ENCODE measurements at places on chromosomes 3 and 15. TPM values are rescaled to one million over a fixed set of nuclear protein-coding genes. Genes with fewer than 3 reads are reported as not detected.

The ISG20 gene
- total RNA-seq, result 2.0 TPM

The FBXO40 gene
- total RNA-seq, result not detected

The RBP2 gene
- not detected for total RNA-seq

The EXD1 gene
- total RNA-seq, result not detected

The DUSP7 gene
- 10.6 TPM for total RNA-seq

The GOLGA6L7 gene
- total RNA-seq, result not detected

The DAPK2 gene
- total RNA-seq, result 3.0 TPM

The CHRM5 gene
- total RNA-seq, result under 0.01 TPM

The MST1R gene
- 2.0 TPM for total RNA-seq

The TMEM207 gene
- total RNA-seq, result not detected

The CRTC3 gene
- 21.8 TPM for total RNA-seq

The ST8SIA2 gene
- 0.09 TPM for total RNA-seq

The ESYT3 gene
- total RNA-seq, result 1.4 TPM

The CATSPER2 gene
- not detected for total RNA-seq

The INSYN1 gene
- total RNA-seq, result 0.68 TPM

The DGKG gene
- not detected for total RNA-seq

The PIF1 gene
- total RNA-seq, result 4.5 TPM

The WDR93 gene
- not detected for total RNA-seq

The PROS1 gene
- total RNA-seq, result 157 TPM

The PLA2G4D gene
- not detected for total RNA-seq

The PARP15 gene
- not detected for total RNA-seq

The RPLP1 gene
- 1,200 TPM for total RNA-seq

The C2CD4B gene
- total RNA-seq, result 0.77 TPM

The XIRP1 gene
- total RNA-seq, result not detected

The CHRNA5 gene
- total RNA-seq, result 0.26 TPM

The LRRC2 gene
- total RNA-seq, result 0.09 TPM

The CPNE9 gene
- total RNA-seq, result not detected

The GRK7 gene
- not detected for total RNA-seq

The KLF15 gene
- total RNA-seq, result 28.6 TPM

The CLDN11 gene
- total RNA-seq, result 430 TPM

The RGMA gene
- 17.7 TPM for total RNA-seq

The LSAMP gene
- total RNA-seq, result 6.8 TPM

The THSD4 gene
- 21.6 TPM for total RNA-seq

The B3GNT5 gene
- 5.8 TPM for total RNA-seq

The TCF12 gene
- total RNA-seq, result 46.6 TPM

The KBTBD12 gene
- total RNA-seq, result not detected

The SLC26A6 gene
- total RNA-seq, result 18.0 TPM

The ANKUB1 gene
- not detected for total RNA-seq

The ZNF80 gene
- not detected for total RNA-seq

The TICRR gene
- total RNA-seq, result 0.34 TPM

The TRH gene
- 0.85 TPM for total RNA-seq

The RMDN3 gene
- total RNA-seq, result 21.8 TPM

Measured in pericardium fibroblast (primary cell).